ENCODE measurements at places on chromosomes 2 and 18. TPM values are rescaled to one million over a fixed set of nuclear protein-coding genes. Genes with fewer than 3 reads are reported as not detected.

DNA sequence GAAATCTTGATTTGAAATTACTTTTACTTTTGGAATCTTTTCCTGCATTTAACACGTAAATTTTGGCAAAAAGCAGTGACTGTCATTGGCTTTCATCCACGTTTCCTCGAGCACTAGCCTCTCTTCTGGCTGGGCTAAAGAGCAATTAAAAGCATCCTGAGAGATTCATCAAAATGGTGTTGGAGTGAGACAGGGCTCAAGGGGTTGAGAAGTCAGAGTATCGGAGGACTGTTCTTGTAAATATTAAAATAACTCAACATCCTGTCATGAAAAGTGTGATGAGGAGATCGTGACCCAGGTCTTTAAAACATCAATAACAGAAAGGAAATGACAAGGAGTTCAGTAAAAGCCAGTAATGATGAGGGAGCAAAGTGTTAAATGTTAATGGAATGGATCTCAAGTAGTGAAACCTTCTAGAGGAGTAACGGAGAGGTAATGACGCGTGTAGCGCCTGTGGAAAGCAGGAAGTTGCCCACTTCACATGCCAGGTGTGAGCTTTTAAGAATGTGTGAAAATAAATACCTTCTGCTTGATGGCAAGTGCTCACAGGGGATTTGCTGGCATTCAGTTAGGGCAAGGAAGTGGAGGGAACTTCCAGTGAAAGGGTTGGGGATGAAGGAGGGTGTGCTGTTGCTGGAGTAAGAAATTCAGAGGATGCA lies 754.4 kb downstream of the ADCYAP1 start:
- no peak for DNase-seq

DNA sequence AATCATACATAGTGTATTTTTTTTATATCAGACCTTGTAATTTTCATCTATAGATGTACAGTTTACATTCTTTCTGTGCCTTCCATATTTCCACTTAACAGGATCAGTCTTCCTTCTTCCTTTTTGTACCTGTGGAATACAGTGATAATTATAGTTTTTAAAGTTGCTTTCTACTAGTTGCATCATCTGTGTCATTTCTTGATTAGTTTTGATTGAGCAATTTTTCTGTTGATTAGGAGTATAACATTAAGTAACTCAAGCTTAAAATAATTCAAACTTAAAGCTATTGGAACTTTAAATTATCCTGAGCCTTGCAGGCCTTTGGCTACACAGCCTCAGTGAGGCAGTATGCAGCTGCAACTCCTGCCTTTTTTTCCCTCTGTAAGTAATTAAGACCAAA lies 57.4 kb downstream of the NEURL3 start:
- DNase-seq: no peak

GRCh38 chr18:3451989-3452749 lies 2.2 kb downstream of the TGIF1 start:
- peak; percentile 81 for DNase-seq

DNA sequence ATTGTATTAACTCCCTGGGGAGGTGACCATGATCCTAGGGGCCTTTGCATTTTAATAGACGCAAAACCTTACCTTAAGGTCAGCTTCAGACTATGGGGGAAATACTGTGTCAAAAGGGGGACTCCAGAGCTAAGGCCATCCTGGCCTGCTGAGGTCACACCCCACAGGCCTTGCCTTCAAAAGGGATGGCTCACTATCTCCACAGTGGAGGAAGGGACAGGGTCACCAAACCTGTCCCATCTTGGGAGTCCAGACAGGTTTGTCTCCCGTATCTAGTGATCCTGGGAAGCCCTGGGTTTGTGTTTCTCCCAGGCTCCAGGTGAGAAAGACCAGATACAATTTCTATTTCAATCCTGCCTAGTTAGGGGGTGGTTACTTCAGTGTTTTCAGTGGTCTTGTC lies 24.9 kb downstream of the CAPN14 start:
- no peak for DNase-seq

DNA sequence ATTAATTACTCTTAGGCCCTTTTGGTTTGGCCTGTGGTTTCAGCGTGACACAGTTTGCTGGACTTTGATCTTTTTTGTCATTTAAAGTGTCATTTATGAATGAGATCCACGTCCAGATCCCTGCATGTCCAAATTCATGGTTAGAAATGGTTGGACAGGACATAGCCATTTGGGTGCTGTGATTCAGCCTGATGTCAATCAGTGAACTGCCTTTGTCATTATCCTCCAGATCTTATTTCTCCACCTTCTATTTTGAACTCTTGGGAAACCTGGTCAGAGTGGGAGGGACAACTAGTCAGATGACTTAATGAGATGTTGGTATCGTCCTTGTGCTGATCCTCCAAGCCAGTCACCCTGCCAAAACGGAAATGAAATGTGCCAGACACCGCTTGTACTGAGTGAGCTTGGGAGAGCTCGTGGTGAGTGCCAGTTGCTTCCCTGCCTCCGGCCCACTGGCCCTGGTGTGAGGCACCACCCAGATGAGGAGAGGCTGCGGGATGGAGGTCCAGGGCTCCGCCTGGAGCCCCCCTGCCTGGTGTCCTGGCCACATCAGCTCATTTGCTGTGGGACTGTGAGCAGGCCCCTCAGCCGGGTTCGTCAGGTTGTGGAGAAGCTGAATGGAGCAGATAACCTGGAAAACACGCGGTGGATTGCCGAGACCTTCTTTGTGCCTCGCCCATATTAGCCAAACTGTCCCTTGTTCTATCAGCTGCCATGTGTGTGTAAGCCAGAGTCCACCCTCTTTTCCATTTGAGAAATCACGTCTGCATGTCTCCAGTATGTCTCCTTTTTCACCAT lies 70.1 kb downstream of the DGKD start:
- DNase-seq: peak; percentile 83

- no peak for DNase-seq
These were observed 64.5 kb downstream of the CRACDL start for GRCh38 chr2:98871506-98871905.

DNA sequence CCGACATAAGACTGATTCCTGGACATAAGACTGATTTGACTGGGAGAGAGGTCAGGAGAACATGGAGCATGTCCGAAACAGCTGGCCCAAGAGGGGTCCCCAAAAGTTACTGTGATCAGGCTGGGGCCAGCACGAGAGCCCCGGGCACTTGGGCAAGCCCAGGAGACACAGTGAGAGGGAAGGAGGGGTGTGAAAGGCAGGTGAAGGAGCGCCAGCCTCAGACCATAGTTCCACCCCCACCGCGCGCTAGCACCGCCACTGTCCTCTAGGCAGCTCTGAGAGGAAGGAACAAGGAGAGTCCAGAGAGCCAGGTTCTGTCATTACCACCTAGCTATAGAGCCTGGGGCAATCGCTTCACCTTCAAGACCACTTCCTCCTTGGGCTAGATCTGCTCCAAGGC lies 78.2 kb upstream of the DAPL1 start:
- DNase-seq: no peak

- DNase-seq: no peak
These were observed 15.7 kb downstream of the COL5A2 start for GRCh38 chr2:189163889-189164288.

- DNase-seq: no peak
These were observed 795 bp upstream of the SETBP1 start for GRCh38 chr18:44679914-44680272.

CHRNG gene
- not detected for total RNA-seq

GPAT2 gene
- 9.4 TPM for total RNA-seq

DNA sequence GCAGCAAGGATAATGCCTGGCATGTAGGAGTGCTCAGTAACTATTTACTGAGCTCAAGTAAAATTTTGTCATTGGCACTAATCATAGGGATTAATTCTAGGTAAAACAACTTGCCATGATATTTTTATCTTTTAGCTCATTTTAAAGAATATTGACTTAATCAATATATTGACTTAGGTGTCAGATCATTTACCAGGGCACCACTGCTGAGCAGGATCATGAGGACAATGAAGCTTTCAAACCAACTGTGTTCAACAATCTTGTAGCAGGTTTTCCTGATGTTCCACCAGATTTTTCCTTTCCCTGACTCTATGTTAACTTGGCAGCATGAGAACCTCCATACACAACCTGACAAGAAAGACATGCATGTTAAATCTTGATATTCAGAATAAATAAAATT lies 114.5 kb upstream of the SCN1A start:
- DNase-seq: no peak

DNA sequence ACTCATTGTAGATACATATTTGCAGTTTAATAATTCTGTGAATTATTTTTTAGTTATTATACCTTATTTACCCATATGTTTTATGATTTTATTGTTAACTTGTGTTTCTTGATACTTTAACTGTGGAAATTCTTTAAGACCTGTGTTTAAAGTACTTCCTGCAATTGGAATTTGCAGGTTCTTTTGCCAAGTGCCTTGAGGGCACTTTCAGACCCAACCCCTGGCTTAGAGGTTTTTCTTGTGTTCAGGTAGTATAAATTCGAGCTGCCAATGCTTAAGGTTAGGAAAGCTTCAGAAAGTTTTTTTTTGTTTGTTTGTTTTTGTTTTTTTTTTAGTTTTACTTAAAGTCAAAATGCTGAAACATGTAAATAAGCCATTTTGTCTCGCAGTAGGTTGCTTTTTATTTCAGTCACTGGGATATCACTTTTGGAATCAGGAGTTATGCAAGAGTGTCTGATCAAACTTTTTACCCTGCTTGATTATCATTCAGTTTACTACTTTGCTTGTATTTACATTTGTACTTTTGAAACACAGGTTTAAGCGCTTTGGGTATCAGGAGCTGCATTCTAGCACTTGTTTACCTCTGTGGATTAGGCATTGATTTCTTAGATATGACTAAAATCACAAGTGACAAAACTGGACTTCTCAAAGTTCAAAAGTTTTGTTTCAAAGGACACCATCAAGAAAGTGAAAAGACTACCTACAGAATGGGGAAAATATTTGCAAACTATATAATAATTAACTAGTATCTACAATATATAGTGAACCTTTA lies 31.8 kb downstream of the TDRD15 start:
- DNase-seq: no peak

CDK15 gene
- total RNA-seq: 1.5 TPM

MREG gene
- total RNA-seq: not detected

IL1F10 gene
- not detected for total RNA-seq

DNA sequence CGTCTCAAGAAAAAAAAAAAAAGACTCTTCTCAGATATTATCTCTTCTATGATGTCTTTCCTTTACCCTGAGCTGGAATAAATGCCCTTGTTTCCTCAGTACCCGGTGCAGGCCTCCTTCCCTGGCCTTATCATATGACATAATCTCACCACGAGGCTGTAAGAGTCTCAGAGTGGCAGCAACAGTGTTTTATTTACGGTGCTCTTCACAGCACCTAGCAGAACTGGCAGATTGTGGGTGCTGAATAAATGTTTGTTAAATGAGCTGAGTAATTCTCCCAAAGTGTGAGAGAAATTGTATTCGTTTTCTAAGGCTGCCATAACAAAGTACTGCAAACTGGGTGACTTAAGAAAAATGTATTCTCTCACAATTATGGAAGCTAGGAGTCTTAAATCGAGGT lies 82.8 kb upstream of the CD28 start:
- no peak for DNase-seq

AMER3 gene
- total RNA-seq: not detected

RTP5 gene
- total RNA-seq: not detected

ASNSD1 gene
- 18.1 TPM for total RNA-seq

DNA sequence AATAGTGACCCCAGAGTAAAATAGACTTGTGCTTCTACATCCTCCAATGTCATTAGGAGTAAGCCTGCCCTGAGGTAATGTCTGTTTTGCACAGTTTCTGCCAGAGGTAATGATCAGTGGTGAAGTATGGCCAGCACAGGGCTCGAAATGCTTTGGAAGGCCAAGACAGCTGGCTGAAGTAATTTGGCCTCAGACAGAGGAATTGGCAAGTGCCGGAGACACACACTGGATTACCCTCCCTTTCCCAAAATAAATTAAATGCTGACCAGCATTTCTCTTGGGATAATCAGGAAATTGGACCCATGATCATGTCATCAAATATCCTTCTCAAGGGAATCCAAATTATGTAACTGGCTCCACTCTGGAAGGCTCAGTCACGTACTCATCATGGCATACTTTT lies 379.0 kb upstream of the CHST9 start:
- DNase-seq: no peak

DNA sequence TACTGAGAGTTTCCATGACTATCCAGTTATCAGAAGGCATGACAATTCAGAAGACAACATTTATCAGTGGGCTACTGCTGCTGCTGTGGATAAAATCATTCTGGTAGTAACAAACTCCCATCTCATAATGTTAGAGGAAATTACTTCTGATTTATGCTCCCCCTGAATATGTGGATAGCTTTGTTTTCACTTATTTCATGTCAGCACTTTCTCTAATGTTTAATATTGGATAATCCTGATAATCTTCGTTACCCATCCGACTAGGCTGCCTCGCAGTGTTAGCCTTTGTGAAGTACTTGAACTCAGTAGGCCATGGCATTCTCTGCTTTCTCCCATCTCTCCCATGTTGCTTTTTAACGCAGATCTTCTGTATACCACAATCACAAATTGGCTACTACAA lies 28.4 kb downstream of the COX7A2L start:
- DNase-seq: no peak

SLC40A1 gene
- total RNA-seq: 40.8 TPM

GRCh38 chr2:27716301-27717069 lies 52.8 kb downstream of the SLC4A1AP start:
- DNase-seq: no peak

GRCh38 chr2:229658004-229658403 lies 56.4 kb downstream of the DNER start:
- no peak for DNase-seq

DNA sequence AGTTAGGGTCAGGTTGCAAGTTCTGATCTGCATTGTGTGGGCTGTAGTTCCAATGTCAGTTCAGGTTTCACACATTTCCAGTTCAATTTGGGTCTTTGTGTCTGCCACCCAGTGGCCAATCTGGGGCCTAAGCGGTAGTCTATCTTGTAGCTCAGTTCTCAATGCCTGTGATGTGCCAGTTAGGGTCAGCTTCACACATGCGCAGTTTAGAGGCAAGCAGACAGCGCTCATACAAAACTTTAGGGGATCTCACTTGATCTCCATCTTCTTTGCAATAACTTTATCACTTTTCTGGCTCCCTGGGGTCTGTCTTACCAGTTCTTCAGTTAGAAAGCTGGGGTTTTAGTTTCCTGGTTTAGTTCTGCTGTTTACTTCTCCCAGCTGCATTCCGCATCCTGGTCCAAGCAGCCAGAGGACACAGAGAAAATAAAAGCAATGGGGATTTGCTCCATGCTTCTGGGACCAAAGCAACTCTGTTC lies 11.0 kb upstream of the ZNF24 start:
- peak; percentile 13 for DNase-seq

GRCh38 chr2:2270808-2271415 lies 60.2 kb downstream of the MYT1L start:
- DNase-seq: no peak

GRCh38 chr18:25557011-25557410 lies 205.0 kb upstream of the ZNF521 start:
- DNase-seq: no peak

TNFAIP6 gene
- total RNA-seq: 13.6 TPM

DTNA gene
- 7.3 TPM for total RNA-seq

PMS1 gene
- total RNA-seq: 8.7 TPM
